ENCODE measurements at places on chromosomes 7 and 10.
A peak's percentile ranks its signal among the peaks of the same experiment; 100 is the strongest.

GRCh38 chr7:455110-455928 is 64.3 kb downstream of the PDGFA start:
- peak; percentile 84 for DNase-seq

GRCh38 chr10:125840955-125841354 is 17.6 kb downstream of the BCCIP start:
- no peak for DNase-seq

GRCh38 chr7:130274983-130275591 is 8.4 kb downstream of the CPA2 start:
- no peak for DNase-seq

DNA sequence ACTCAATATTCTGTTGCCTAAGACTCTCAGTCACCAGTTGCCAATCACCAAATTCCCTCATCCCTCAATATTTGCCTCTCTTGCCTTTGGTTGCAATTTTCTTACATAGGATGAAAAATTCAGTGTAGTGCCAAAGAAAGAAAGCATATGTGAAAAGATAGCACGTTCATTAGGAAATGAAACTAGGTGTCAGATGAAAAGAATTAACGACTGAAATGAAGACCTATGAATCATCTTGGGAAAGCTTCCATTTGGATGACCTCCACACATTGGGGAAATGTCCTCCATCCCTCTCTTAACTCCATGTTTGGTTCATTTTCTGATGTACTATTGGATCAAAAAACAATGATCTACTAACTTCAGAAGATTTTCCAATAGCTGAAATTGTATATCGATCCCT is 145.1 kb upstream of the MEOX2 start:
- no peak for DNase-seq

DNA sequence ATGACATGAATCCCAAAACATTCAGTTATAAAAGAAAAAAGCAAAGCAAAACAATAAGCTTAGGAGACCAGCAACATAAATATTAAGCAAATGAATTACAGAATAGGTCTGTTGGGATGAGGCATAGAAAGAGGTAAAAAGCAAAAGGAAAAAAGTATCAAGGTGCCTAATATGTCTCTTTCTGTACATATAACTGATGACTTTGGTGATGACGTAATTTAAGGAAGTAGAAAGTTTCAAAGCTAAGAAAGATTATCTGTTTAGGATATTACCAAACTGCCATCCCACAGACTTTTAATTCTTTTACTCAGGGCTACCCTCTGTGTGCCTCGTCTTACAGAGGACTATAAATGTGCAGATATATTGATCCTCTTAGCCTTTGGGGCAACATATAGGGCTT is 1066.5 kb downstream of the SORCS3 start:
- DNase-seq = no peak

GRCh38 chr7:38561166-38561565 is 70.0 kb downstream of the AMPH start:
- no peak for DNase-seq

GRCh38 chr10:102869258-102870198 is at the start of gene AS3MT:
Gene AS3MT (plus strand): TSS chr10:102869470. CDS start chr10:102869593, 123 bp downstream.
- DNase-seq = peak; percentile 26

DNA sequence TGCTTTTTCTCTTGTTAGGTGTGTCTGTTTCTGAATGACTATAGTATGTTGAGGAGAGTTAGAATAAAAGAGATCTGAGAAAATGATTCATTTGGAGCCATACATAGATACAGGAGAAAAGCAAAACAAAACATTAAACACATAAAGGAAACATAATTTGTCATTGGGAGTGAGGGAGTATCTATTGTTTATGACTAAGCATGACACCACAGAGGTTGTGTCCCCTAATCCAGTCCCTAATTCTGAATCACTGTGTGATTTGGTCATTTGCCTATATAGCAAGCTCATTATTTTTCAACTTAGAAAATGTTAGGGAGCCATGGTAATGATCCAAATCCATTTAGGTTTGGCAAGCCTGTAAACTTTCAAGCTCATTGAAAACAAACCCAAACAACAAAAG is 132.3 kb upstream of the BMPER start:
- DNase-seq = no peak

DNA sequence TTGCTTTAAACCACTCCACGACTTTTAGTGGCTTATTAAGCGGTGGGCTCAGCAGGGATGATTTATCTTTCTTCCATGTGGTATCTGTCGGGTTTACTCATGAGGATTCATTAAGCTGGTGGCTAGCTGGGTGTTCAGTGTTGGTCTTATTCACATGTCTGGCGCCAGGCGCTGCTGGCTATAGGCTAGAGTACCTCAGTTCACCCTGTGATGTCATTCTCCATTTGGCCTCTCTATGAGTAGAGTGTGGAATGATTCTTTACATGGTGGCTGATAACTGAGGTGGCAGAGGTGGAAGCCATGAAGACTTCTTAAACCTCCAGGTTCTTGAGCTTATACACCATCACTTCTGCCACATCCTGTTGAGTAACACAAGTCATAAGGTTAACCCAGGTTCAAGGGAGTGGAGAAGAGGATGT is 115.4 kb downstream of the MLLT10 start:
- no peak for DNase-seq

DNA sequence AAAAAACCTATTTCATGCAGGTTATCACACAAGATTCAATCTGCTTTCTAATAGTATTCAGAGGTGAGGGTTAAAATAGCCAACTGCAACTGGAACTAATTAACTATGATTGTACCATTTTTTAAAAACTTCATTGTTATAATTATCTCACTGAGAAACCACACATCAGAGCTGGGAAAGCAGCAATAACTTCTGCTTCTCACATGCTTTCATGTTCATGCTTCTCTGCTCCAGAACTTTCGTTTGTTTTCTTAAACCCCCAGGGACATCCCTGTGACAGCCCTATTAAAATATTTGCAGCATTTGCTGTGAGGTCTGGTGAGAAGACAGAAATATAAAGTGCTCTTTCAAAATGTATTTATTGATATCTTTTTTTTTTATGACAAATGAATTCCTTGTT is 389.0 kb upstream of the SORCS1 start:
- no peak for DNase-seq

DNA sequence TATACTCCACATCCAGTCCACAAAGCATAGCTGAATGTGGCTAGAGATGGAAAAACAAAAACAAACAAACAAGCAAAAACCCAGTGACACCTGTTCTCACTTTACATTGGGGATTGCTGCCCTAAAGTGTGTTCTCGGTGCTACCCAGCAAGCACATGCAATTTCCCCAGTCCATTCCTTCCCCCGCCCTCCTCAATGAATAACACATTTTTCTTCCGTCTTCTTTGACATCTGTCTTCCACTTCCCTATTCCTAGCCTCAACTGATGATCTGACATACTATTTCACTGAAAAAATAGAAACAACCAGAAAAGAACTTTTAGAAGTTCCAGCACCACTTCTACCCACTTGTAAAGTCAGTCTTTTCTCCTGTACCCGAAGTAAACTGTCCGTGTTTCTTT is 147.1 kb downstream of the MALRD1 start:
- DNase-seq = no peak

GRCh38 chr10:115604627-115605026 is 511.5 kb downstream of the ATRNL1 start:
- no peak for DNase-seq

DNA sequence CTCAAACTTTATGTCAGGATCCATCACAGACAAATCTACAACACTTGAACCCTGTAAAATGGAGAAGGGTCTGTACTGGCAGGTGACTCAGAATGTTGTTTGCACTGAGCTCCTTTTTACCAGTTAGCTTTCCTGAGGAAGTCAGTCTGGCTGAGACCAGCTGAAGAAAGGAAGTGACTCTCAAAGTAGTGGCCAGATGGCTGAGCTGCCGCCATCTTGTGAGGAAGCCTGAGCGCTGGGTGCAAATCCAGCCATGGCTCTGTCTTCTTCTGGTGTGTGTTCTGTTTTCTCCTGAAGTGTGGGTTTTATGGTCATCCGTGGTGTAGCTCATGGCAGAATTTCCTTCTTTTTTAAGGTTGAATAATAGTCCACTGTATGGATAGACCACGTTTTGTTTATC is 25.5 kb upstream of the ECHDC3 start:
- no peak for DNase-seq

DNA sequence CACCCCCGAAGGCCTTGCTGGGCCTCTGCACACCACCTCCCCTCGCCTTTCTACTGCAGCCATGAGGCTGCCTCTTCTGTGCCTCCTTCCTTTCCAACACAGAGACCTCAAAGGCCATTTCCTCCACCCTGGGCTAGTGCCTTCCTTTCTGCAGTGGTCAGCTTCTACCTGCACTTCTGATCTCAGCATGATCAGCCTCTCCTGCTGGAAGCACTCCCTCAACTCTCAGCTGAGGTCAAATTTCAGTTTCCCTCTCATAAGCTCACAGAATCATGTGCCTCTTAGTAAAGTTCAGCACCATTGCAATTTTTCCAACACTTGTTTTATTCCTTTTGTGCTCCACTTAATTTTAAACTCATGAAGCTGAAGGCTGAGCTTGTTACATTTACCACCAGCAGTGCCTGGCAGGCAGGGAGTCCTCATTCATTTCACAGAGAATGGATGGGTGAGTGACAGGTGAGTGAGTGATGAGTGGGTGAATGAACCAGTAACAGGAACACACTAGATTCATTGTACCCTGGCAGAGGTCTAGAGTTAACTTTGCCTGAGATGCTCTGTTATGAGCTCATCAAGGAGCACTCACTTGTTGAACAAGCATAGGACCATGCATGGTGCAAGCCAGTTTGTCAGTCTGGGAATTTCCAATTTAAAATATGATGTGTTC is 124.0 kb upstream of the PRSS58 start:
- DNase-seq = peak; percentile 67

GRCh38 chr10:36423821-36424248 is 701.6 kb upstream of the ANKRD30A start:
- no peak for DNase-seq

DNA sequence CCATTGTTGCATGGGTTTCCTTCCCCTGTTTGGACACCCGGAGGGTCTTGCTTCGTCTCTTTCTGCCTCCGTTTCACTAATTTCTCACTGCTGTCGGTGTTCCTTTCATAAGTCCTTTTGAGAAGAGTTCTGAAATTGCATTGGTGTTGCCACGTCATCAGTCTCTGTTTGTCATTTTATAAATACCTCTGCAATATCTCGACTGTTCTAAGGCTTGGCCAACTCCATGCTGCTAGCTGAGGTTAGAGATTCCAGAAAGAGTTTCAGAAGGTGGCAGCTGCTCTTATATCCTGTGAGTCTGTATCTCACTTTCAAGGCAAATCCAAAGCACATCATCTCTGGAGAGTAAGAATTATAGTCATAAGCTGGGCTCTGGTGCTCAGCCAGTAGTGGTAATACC is 148.0 kb upstream of the INSYN2A start:
- DNase-seq = no peak

- DNase-seq = no peak
Observed at GRCh38 chr10:77799352-77799751, 127.2 kb downstream of the DLG5 start.

- DNase-seq = peak; percentile 71
Observed at GRCh38 chr10:62075912-62076311, 174.4 kb downstream of the ARID5B start.

GRCh38 chr7:47539398-47540052 is 42.4 kb downstream of the TNS3 start:
- DNase-seq = no peak

DNA sequence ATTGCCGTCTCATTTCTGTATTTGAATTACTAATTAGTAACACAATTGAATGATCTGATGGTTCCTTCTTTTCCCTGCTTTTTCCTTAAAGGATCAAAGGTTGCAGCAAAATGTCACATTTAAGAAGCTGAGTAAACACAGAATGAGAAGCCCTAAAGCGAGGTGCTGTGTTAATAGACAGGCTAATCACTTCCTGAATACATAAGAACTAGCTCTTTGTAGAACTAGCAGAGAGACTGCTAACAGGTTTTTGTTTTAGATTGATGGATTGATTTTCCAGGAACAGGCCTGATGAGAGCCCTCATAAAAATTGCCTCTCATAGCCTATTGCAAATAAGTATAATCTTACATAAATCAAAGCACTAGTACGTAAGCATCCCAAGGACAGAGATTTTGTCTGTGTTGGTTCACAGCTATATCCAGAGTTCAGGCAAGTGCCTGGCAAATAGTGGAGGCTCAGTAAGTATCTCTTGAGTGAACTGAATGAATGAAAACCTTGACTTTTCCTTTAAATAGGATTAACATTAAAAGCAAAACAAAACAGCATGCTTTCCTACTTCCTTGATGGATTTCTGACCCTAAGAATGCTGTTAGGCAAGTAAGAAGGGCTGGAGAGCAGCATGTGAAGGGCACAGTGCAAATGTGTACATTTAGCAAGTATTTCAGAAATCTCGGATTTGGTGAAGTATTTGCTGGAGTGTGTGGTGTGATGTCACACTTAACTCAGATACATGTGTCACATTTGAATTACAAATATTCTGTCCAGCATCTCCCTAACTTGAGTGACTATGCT is 3.3 kb downstream of the TMEM229A start:
- DNase-seq = no peak

DNA sequence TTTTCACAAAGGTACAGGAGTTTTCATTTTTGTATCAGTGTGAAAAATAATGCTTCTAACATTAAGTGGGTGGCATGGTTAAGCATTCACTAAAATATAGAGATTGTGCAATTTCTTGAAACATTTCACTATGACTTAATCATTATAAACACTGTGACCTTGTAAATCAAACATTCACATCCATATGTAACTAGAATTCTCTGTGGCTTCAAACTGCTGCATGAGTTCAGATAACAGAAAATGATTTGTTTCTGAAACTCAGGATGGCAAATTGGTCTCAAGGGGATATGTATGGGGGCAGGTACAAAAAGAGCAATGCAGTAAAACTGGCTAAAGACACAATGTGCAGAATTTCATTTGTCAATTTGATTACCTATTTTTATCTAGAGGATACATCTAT is 3.8 kb downstream of the FAM133B start:
- DNase-seq = no peak

DNA sequence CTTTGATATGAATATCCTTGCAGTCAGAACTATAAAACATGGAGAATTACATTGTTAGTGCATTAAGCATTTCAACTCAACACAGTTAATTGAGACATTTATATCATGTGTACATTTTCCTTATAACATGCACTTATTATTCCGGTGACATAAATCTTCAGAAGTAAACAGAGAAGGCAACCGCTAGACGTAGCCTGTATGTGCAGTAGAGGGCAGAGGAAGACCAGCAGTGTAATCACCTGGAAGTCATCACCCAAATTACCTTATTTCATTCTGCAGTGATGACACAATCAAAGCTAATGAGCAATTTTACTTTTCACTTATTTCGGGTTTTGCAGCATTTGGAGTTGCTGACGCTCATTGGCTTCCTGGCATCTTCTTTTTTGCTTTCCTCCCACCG is 394.6 kb downstream of the SDK1 start:
- DNase-seq = no peak

GRCh38 chr7:33981671-33982424 is 76.5 kb downstream of the BMPER start:
- DNase-seq = no peak

- no peak for DNase-seq
Observed at GRCh38 chr7:156474241-156474743, 166.3 kb upstream of the RNF32 start.

DNA sequence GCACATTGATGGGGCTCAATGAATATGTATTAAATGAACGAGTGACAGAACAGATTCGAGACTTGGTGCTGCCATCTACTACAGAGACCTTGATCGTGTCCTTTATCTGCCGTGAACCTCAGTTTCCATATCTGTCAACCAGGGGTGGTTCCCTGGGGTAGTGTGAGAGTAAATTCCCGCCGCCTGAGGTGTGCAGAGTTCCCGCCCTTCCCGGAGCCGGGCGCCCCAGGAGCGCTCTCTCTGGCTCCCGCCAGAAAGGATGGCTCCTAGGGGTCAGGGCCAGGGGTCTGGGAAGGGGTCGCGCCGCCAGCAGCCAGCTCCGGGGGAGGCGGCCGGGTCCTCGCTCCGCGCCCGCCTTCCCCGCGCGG is 333 bp upstream of the PLCE1 start:
- DNase-seq = no peak
